ENCODE measurements at places on chromosomes 13 and 19.

DNA sequence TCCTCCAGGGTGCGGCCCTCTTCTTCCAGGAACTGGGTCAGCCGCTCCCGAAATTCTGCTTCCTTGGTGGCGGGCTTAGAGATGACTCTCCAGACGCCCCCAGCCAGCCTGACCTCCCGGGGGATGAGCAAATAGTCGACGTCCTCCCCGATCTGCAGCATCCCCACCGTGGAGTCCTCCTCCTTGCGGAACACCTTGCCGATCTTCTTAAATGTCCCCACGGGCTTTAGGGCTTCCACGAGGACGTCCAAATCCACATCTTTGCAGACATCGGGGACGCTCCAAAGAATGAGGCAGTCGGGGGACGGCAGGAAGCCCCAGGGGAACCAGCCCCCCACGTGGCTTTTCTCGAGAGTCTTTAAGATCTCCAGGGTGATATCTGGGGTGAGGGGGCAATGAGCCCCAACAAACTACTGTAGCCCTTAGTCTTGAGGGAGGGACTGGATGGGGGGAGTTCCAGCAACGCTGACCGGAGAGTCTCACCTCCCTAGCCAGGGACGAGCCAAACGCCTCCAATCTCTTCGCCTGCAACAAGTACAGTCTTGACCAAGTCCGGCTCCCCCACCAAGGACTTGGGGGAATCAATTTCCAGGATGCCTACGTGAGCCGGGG is 608 bp downstream of the CCDC8 start:
- no peak for DNase-seq

DNA sequence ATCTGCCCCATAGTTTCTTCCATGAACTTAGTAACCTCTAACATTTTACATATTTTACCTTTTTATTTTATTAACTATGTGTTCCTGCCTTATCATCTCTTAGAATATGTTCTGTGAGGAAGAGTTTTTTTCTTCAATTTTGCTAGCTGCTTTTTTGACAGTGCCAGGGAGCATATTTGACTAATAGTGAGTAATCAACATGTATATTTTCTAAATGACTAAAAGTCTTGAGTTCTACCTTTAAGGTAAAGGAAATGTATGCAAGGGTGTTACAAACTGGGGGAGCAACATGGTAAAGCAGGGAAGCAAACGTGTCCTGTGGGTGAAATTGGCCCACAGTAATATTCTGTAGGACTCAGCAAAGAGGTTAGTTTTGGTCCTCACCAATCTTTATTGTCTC is 165.5 kb downstream of the NBEA start:
- DNase-seq = no peak

GRCh38 chr13:33183431-33184111 is 102.0 kb downstream of the STARD13 start:
- DNase-seq = no peak

- DNase-seq = peak; percentile 28
Measured at GRCh38 chr13:30422054-30422839, at the start of gene UBE2L5. Gene UBE2L5, plus strand, starts transcription at chr13:30422493. Its CDS starts 5,498 bp downstream, at chr13:30427991.

- no peak for DNase-seq
Measured at GRCh38 chr13:47408546-47409319, 511.9 kb upstream of the HTR2A start.

DNA sequence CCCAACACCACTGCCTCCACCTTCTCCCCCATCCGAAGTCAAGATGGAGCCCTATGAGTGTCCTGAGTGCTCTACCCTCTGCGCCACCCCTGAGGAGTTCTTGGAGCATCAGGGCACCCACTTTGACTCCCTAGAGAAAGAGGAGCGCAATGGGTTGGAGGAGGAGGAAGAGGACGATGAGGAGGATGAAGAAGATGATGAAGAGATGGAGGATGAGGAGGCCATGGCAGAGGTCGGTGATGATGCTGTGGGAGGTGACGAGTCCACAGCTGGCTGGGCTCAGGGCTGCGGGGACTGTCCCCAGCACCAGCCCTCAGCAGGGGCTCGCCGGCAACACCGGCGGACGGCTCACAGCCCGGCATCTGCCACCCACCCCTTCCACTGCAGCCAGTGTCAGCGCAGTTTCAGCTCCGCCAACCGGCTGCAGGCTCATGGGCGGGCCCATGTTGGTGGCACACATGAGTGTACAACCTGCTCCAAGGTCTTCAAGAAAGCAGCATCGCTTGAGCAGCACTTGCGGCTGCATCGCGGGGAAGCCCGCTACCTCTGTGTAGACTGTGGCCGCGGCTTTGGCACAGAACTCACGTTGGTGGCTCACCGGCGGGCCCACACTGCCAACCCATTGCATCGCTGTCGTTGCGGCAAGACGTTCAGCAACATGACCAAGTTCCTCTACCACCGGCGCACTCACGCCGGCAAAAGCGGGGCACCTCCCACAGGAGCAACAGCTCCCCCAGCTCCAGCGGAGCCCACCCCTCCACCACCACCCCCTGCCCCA is 5.0 kb downstream of the ZNF526 start:
- no peak for DNase-seq

DNA sequence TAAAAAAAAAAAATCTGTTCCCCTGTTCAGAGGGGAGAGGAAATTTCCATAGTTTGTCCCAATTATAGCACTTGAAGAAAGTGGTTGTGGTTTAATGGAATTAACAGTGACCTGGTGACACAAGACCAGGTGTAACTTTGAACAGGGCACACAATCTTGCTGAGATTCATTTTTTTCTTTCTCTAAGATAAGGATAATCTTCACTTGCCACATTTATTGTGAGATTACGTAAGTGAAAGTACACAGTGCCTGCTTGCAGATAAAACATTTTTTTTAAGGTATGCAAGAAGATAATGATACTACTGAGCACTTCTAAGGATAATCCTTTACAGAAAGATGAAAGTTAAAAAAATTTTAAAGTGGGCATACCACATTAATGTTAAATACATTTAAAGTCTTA is 448.1 kb downstream of the DIAPH3 start:
- no peak for DNase-seq

DNA sequence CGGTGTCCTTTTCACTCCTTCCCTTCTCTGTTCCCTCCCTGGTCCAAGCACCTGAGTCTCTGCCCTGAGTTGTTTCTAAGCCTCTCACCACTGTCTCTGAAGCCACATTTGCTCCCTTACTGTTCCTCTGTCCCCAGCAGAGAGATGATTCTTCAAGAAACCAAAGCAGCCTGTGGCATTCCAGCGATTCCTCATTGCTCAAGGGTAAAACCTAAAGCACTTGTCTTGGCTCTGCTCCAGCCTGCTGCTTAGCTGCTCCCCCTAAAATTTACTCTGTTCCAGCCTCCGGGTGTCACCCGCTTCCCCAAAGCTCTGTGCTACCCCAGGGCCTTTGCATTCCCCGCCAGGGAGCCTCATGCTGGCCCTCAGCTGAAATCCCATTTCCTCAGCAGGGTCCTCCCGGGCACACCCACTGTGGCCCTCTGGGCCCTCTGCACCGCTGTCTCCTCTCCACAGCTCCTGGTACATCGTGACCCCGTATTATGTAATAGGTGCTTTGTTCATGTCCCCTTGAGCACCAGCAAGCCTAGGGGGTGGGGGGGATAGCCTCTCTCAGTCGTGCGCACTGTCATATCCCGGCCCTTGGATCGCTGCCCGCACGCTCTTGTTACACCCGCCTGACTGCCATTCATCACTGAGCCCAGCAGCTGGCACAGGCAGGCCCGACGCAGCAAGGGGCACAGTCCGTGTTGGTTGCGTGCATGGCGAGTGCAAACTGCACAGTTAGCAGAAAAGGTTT is 15.8 kb downstream of the TECR start:
- no peak for DNase-seq

- no peak for DNase-seq
Measured at GRCh38 chr13:108734676-108735075, 105.3 kb downstream of the MYO16 start.

DNA sequence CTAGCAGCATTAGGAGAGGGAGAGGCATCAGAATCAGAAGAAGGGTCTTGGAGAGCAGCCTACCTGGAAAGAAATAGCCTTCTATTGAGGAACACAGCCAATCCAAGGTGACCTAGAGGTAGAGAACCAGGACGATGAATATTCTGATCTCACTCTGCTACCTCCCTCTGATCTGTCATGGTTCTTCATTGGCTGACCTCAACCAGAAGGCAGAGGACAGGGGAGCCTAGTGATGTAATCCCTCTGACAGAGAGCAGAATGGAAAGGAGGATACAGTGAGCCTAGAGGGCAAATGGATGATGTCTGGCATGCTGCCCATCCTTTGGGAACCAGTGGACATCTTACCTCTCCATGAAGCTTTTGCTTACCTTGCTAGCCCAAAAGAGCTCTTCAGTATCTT is 3.6 kb downstream of the ZNF507 start:
- DNase-seq = no peak

GRCh38 chr13:21974741-21975140 is 303.9 kb downstream of the FGF9 start:
- no peak for DNase-seq

GRCh38 chr13:77033717-77034302 is 6.9 kb upstream of the FBXL3 start:
- DNase-seq = no peak

DNA sequence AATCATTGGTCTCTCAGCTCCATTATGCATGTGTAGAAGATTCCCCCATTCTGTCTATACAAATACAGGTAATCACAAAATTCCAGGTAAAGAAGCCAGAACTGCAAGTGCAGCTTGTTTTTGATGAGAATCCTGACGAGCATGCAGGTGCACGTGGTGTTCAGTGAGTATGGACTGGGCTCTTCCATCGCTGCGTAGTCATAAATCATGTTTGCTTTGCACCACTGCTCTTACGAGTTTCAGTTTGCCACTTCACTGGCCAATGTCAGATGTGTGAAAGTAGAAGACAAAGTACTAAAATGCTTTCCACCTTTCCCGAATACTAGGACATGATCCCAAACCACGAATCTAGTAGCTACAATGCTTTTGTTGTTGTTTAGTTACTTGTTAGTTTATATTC is 390.7 kb downstream of the LIG4 start:
- DNase-seq = no peak

GRCh38 chr19:27833031-27833430 is 1379.9 kb downstream of the UQCRFS1 start:
- DNase-seq = no peak

- no peak for DNase-seq
Measured at GRCh38 chr13:77767413-77767812, 69.9 kb downstream of the SLAIN1 start.

DNA sequence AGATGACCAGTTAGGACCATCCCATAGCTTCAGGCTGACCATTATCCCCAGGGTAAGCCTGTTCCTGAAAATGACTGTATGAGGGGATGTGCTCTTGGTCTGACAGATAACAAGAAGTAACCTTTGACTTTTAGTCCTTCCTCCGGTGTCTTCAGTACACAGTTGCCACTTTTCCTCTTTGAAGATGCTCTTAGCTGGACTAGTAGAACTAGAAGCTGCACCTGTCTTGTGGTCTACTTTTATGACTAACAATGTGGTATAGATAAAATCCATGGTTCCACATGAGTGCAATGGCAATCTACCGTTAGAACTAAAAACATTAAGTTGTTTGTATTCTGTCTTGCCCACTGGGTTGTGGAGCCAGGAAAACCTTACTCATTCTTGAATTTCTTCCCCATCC is 5.9 kb upstream of the RUBCNL start:
- no peak for DNase-seq

DNA sequence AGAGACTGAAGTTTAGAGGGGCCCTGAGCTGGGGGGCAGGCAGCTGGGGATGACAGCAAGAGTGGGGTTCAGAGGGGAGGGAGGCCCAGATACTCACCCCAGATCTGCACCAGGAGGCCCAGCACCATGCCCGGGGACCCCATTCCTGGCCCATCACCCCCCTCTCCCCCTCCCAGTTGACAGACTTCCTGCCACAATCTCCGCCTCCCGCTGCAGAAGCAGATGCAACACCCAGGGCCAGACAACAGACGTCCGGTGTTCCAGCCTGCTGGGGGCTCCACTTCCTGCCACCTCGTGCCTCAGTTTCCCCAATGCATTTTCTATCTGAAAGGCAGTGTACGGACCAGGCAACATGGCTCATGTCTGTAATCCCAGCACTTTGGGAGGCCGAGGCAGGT is at the start of gene TMIGD2:
Gene TMIGD2 (minus strand): TSS at position 147 of the 398 bp plus-strand sequence. CDS start 4 bp downstream, at position 143.
- no peak for DNase-seq

DNA sequence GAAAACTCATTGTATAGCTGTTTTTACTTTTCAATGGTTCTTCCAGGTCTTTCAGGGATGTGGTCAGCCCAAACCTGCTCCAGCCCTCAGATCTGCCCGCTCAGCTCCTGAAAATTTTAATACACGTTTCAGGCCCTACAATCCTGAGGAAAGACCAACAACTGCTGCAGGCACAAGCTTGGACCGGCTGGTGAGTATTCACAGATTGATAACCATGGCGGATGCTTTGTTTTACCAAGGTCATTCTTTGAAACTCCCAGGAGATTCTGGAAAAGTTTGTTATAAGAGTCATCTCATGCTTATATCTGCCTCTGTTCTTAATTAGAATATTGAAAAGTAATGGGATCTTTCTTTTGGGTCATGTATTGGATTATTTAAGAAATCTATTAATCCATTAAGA is 173.5 kb downstream of the DCT start:
- no peak for DNase-seq

DNA sequence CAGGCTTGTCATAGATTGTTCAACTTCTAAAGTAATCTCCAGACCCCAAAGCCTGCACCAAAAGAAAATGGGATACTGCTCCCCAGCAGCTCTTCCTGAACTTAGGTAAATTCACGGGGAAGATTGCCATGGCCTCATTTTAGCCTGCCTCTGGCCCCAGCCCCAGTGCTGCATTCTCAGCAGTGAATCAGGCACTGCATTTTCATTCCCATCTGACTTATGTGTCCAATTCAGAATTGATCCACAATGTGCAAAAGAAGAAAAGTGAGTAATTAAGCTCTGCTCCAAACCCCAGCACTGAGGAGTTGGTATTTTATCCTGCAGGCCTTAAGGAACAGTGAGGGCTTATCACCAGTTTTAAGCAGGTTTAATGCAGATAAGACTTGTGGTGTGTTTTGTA is 176.4 kb downstream of the KCTD12 start:
- no peak for DNase-seq

DNA sequence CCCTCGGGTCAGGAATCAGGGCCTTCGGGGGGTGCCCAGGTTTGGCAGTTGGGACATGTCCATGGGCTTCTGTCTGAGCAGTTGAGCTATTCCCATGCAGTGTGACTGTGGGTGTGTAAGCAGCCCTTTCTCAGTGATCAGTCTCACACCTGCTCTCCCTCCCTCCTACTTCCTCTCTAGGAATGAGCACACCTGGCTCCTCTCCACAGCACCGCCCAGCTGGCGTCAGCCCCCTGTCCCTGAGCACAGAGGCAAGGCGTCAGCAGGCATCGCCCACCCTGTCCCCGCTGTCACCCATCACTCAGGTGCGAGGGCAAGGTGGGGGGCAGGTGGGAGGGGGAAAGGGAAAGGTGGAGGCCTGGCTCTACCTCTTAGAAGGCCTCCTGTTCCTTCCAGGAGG is 25.9 kb downstream of the COMP start:
- DNase-seq = no peak

- no peak for DNase-seq
Measured at GRCh38 chr19:34368338-34368737, 3.3 kb downstream of the GPI start.

DNA sequence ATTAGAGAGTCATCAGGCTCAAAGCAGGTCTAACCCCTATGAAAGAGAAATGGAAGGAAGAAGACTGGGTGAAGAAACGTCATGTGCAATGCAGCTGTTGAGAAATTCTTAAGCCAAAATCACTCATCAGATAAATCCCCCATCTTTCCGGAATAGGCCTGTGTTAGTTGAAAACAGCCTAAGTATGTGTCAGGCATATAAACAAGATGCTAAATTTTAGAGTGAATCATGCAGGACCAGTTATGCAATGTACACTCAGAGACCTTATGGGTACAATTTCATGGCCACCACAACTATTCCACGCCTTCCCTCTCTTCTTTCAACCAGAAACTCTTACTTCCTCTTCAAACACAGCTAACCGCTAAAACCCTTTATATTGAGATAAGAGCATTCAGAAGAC is 717.7 kb upstream of the ATXN8OS start:
- no peak for DNase-seq

- DNase-seq = no peak
Measured at GRCh38 chr13:26075498-26075897, 23.7 kb upstream of the SHISA2 start.
